ENCODE measurements at places on chromosomes 5 and 9.
A peak's percentile ranks its signal among the peaks of the same experiment; 100 is the strongest.

DNA sequence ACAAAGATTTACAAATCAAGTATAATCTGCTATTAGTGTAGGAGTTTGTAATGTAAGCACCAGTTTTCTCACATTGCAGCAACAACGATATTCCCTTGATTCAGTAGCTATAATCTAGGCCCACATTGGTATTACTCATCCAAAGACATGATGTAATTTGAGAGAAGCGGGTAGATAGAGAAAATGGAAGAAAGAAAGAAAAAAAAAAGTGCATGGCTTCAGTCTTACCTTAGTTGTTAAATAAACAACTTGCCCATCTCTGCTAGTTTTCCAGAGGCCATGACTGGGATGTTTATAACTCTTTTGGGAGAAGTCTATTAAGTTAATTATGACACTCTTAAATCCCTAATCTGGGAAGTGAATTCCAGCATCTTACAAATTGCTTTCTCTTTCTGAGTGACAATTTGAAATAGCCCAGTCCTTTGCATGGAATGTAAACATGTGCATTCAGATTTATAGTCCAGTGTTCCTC, 2.8 kb downstream of the MELK start:
- DNase-seq, result no peak

DNA sequence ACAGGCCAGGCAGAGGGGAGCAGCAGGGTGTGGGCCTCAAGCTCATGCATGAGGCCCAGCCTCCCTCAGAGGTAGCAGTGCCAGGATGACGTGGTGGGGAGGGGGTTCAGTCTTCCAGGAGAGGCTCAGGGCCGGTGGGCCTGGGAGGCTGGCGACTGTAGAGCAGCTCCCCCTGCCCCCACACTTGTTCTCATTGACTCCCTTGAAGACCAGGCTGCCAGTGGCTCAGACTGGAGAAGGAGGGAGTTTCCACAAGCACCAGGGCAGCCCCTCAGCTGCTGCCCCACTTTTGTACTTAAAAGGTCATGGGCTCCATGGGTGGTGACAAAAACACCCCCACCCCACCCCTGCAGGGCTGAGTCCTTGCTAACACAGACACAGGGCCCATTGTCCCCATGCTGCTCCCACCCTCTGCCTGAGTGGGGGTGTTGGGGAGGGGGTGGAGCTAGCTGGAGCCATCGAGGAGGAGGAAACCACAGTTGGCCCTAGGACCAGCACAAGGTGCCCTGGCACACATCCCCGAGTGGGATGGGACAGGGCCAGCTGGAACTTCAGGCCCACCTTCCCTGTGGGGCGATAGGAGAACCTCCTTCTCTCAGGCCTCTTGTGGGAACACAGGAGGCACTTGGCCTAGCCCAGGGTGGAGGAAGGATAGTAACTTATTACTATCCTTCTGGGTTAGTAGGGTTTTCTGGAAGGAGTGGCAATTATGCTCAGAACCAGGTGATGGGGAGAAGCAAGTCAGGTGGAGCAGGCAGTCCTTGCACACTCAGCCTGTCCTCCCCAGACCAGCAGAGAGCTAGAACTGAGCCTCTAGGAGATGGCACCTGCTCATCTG, 10.7 kb downstream of the PDLIM4 start:
- DNase-seq, result no peak

DNA sequence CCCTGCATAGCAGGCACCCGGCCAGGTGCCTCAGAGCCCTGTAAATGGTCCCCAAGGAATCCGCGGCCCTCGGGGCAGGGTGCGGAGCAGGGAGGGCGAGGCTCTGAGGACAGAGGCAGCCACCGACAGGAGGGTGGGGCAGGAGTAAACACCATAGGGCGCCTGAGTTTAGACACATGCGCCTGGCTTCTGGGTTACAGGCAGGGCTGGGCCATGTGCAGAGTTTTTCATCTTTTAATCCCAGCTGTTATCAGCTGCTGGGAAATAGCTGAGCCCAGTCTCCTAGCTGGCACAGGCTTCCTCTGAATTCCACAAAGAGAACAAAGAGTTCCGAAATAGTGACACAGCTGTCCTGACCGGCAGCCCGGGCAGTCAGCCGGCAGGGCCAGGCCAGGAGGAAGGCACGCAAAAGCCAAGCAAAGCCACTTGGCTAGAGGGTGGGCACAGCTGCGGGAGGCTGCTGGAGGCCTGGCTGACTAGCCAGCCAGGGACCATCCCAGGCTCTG, 98.9 kb upstream of the PHYKPL start:
- DNase-seq, result no peak

DNA sequence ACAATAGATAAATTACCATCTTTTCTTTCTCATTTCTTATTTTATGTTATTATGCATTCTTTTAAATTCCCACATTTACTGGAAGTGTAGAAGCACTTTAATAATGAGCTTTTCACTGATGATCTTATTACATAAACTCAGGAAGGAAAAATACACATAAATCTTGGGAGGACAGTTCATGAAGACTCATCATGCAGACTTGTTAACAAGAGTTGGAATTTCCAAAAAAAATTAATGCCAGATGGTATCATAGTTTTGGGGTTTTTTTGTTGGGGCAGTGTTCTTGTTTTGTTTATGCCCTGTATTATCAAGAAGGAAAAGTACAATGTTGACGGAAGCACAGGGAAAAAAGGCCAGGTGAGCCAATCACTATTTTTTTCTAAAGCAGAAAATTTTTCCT, 35.1 kb downstream of the CEMIP2 start:
- no peak for DNase-seq

DNA sequence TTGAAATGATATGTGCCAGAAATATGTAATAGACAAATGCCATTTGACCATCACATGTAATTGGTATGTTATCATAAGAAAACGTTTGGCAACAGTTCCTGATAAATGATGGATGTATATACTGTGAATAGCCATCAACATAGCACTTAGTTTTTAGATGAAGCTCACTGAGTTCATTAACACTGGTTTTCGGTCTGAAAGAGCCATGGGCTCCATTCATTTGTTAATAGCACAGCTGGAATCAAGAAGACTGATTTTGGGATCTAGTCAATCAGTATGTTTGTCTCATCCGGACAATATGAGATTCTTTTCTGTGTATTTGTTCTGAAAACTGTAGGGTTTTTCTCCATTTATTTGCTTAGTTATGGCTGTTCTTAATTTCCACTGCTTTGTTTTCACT, 413.5 kb upstream of the CLINT1 start:
- no peak for DNase-seq

DNA sequence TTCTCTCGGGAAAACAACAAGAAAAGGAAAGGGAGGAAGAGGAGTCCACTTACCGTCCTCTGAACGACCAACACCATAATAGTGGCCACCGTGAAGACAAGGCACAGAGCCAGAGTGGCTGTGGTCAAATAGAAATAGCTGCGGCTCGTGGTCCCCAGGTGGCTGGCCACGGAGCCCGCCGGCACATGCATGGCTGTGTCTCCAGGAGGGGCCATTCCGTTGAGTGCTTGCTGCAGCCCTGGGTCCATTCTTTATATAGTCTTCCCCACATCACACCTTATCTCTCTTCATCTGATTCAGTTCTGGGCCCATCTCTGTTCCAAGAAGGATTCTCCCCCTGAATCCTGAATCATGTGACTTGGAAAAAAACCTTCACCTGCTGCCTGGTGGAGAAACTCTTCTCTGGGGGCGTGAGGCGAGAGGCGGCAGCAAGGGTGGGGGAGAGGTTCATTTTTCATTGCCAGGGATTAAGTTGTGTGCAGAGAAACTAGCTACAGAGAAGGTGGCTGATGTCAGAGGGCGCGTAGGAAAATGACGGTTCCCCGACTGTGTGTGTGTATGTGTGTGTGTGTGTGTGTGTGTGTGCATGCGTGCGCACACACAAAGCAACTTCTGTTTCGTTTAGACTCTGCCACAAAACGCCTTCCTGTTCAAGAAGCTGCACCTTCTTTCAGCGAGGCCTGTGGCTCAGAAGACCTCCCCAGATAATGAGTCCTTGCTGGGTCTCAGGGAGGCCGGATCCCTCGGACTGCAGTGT, at the start of gene TNFSF8:
TSS of gene TNFSF8 (minus strand) at position 536 of the 757 bp plus-strand sequence. CDS start at position 248, 288 bp downstream.
- DNase-seq, result peak; percentile 55

DNA sequence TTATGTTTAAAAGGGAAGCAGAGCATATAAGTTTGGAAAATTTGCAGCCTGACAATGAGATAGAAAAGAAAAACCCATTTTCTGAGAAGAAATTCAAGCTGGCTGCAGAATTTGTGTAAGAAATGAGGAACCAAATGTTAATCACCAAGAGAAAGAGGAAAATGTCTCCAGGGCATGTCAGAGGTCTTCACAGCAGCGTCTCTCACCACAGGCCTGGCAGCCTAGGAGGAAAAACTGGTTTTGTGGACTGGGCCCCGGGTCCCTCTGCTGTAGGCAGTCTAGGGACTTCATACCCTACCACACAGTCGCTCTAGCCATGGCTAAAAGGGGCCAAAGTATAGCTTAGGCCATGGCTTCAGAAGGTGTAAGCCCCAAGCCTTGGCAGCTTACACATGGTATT, 32.1 kb upstream of the HSD17B4 start:
- DNase-seq, result no peak

DNA sequence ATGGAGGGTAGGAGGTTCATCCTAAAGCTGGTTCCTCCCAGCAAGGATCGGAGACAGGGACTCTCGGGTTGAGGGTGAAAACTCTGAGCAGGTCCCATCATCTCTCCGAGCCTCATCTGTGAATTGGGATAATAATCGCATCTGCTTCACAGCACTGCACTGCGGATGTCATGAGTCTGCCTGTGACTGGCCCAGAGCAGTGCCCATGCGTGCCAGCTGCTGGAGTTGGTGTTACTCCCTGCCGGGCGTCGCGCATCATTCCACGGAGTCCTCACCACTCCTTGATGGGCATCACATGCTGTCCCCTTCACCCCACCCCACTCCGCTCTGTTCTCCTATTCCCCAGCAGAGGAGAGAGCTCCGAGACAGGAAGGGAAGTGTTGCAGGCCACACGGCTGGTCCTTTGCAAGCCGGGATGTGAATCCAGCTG, 35.1 kb upstream of the ORM1 start:
- no peak for DNase-seq
